ENCODE measurements at places on chromosomes 5 and 9.

DNA sequence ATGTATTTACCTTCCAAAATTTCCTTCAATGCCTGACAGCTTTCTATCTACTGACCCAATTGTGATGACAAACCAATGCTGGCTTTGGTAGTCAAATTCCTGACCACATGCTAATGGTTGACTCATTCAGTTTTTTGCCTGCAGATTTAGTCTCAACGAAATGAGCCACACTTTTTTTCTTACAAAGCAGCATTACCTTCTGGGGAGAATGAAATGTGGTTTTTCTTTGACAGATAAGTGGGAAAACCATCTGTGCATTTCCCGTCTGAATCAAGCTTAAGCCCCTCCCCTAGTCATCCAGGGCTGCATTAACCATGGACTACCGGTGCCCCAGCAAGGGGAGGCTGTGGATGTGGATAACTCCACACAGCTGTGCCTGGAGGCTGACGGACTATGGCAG is 99.6 kb upstream of the TAF11L2 start:
- H3K27ac ChIP-seq, result no peak overlapping the region
- DNase-seq, result no peak
- H3K27me3 ChIP-seq, result no peaks in the 10 kb centered on the region
- H3K4me3 ChIP-seq, result no peak overlapping the region

GRCh38 chr5:998246-999031 is 10.2 kb upstream of the NKD2 start:
- peaks cover 9% of the 10 kb centered on the region for H3K4me1 ChIP-seq
- DNase-seq, result no peak
- no peaks in the 10 kb centered on the region for H3K36me3 ChIP-seq
- H3K27me3 ChIP-seq, result no peaks in the 10 kb centered on the region
- no peak overlapping the region for H3K4me3 ChIP-seq

DNA sequence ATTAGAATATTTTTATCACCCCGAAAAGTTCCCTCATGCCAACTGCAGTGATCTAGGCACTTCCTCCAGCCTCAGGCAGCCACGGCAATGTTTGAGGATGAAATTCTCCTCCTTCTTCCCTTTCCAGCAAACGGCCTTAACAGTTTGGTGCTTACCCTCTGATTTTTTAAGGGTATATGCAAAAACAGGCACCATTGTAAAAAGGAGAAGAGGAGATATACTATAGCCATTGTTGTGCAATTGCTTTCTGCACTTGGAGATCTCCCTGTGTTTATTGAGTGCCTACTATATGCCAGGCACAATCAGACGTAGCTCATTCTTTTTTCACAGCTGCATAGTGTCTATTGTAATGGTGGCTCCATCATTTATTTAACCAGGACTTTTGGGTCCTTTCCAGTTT is 29.4 kb downstream of the GSN start:
- H3K4me1 ChIP-seq, result peaks cover 77% of the 10 kb centered on the region
- peak overlapping the region; percentile 98 for H3K27ac ChIP-seq
- no peak overlapping the region for H3K4me3 ChIP-seq

DNA sequence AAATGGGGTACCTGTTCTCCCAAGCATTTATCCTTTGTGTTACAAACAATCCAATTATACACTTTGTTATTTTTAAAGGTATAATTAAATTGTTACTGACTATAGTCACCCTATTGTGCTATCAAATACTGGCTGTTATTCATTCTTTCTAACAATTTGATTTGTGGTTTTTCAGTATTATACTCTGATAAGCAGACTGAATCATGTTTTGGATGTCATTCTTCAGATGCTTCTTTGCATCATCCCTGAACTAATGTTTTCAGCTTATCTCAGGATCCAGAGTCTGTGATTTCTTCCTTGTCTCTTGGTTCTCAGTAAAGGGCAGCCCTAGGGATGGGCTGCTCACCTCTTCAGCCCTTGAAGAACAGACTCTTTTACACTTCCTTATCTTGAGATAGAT is 177.8 kb upstream of the SGCD start:
- no peaks in the 10 kb centered on the region for H3K36me3 ChIP-seq
- no peak overlapping the region for H3K4me3 ChIP-seq
- no peak for DNase-seq
- peaks cover 9% of the 10 kb centered on the region for H3K4me1 ChIP-seq
- H3K27me3 ChIP-seq, result no peaks in the 10 kb centered on the region
- H3K27ac ChIP-seq, result no peak overlapping the region

DNA sequence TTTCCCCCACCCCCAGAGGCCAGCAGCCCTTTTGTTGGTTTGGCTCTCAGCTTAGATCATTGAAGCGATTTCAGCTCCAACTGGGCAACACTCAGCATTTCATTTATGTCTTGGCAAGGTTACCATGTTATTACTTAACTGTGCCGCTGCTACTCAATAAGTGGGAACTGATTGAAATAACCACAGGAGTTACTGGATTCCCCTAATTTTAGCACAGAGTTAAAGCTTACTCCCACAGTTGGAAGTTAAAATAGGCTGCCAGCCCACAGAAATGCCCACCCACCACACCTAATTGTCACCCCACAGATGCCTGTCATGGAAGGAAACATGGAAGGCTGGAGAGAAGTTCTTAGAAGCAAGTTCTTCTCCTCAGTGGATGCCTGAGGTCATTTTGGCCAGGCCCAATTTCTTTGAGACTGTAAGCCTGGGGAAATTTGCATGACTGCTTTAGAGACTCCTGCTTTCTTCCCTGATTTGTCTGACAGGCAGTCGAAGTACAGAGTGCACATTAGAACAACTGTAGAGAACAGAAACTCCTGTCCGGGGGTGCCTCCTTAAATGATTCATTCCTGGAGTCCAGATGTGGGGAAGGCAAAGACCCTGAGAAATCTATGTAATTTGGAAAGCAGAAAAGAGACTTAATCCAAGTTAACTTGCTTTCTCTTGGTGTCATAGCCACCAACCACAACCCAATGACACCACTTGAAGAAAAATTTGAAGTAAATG is 370.0 kb downstream of the ZSWIM6 start:
- no peaks in the 10 kb centered on the region for H3K27me3 ChIP-seq
- no peak overlapping the region for H3K27ac ChIP-seq
- peaks cover 9% of the 10 kb centered on the region for H3K4me1 ChIP-seq
- no peaks in the 10 kb centered on the region for H3K36me3 ChIP-seq
- H3K4me3 ChIP-seq, result no peak overlapping the region
- DNase-seq, result peak; percentile 14

DNA sequence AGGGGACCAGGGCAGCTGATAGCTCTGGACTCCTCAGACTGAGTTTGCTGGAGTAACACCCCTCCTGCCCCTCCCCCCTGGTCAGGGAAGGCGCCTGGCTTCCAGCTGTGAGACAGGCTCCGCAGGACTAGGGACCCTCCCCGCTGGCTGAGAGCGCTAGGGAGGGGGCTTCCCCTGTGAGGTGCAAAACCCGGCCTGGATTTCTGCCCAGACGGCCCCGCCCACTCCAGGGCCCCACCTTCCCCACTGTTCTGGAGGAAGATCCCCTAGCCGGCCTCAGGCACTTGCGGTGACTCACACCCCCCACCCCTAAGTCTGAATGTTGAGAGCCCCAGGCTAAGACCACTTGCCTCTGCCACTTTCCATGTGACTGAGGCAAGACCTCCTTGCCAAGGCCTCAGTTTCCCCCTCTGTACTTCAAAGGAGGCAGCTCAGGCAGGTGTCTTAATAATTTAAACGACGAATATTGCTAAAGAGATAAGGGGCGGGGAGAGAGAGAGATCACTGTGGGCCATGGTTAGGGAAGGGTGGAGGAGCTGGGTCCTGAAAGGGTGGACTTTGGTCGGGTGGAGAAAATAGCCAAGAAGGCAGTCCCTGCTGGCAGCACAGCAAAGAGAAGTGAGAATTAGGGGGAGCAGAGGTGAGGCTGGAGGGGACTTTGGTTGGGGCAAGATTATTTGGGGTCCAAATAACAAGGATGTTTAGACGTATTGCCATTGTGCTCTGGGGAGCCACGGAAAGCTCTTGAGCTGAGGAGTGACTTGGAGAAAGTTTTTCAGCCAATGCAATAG is 1.0 kb upstream of the DAB2IP start:
- H3K4me3 ChIP-seq, result no peak overlapping the region
- H3K27ac ChIP-seq, result peak overlapping the region; percentile 39
- DNase-seq, result peak; percentile 93
- no peaks in the 10 kb centered on the region for H3K36me3 ChIP-seq
- H3K27me3 ChIP-seq, result no peaks in the 10 kb centered on the region

DNA sequence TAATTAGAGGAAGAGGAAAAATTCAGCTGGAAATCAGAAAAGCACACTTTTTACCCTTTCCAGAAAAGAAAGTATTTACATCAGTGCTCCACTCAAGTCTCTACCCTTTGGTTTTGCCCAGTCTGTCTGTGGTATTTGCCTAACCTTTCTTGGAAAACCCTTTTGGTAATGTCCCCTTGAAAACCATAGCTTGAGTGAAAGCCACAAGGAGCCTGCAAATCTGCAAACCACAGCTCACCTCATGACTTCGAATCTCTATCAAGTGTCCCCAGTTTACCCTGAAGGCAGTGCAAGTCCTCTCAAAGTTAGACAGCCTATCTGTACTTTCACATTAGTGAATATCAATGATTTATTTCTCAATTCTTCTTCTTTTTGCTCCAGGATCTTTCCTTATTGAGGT is 162.1 kb upstream of the TSLP start:
- H3K4me3 ChIP-seq, result no peak overlapping the region
- no peak overlapping the region for H3K27ac ChIP-seq
- no peak for DNase-seq
- no peaks in the 10 kb centered on the region for H3K27me3 ChIP-seq
- H3K4me1 ChIP-seq, result no peaks in the 10 kb centered on the region
- H3K36me3 ChIP-seq, result no peaks in the 10 kb centered on the region

GRCh38 chr5:19903611-19904010 is 84.4 kb downstream of the CDH18 start:
- no peaks in the 10 kb centered on the region for H3K27me3 ChIP-seq
- no peaks in the 10 kb centered on the region for H3K4me1 ChIP-seq
- no peak overlapping the region for H3K27ac ChIP-seq
- H3K4me3 ChIP-seq, result no peak overlapping the region

DNA sequence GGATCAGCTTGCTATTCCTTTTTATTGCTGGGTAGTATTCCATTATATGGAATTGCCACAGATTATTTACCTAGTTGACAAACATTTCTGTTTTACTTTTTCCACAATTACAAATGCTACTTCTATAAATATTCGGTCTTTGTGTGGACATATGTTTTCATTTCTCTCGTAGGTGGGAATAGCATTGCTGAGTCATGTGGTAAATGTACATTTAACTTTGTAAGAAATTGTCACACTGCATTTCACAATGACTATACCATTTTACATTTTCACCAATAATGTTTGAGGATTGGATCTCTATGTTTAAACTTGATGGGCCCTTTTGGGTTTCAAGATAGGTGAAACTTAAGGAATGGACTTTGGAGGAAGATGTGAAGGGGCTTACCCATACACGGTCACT is 19.7 kb downstream of the RAI14 start:
- H3K4me3 ChIP-seq, result no peak overlapping the region
- peaks cover 2% of the 10 kb centered on the region for H3K4me1 ChIP-seq
- no peak for DNase-seq
- H3K27ac ChIP-seq, result no peak overlapping the region
- no peaks in the 10 kb centered on the region for H3K36me3 ChIP-seq
- H3K27me3 ChIP-seq, result no peaks in the 10 kb centered on the region

- DNase-seq, result peak; percentile 44
- no peak overlapping the region for H3K4me3 ChIP-seq
- no peaks in the 10 kb centered on the region for H3K27me3 ChIP-seq
- no peaks in the 10 kb centered on the region for H3K36me3 ChIP-seq
- no peak overlapping the region for H3K27ac ChIP-seq
Measured at GRCh38 chr9:95336281-95336680, 18.8 kb upstream of the FANCC start.

GRCh38 chr5:28483327-28484025 is 1445.1 kb upstream of the CDH9 start:
- no peak for DNase-seq
- no peaks in the 10 kb centered on the region for H3K36me3 ChIP-seq
- H3K27ac ChIP-seq, result no peak overlapping the region
- H3K4me1 ChIP-seq, result no peaks in the 10 kb centered on the region
- no peaks in the 10 kb centered on the region for H3K27me3 ChIP-seq

GRCh38 chr5:135323227-135323626 is 75.8 kb downstream of the MACROH2A1 start:
- no peaks in the 10 kb centered on the region for H3K36me3 ChIP-seq
- no peaks in the 10 kb centered on the region for H3K27me3 ChIP-seq
- no peak overlapping the region for H3K4me3 ChIP-seq
- DNase-seq, result no peak

DNA sequence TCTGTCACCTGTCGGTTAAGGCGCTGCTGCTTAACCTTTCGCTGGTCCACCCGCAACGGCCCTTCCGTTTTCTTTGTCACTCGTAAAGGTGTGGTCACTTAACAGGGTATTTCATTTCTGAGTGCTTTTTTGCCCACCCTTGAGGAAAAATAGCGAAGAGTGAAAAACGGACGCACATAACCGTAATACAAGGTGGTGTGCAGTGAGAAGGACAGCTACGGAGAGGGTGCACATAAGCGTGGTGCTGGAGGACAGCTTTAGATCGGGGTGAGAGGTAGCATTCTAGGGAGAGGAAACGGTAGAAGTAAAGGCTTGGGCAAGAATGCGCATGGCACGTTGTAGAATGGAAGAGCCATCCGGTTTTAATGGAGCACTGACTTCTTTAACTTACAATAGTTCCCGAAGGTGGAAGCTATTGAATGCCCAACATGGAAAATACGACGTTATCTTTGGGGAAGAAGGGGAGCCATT is 761 bp downstream of the CCT5 start:
- H3K36me3 ChIP-seq, result peaks cover 12% of the 10 kb centered on the region
- no peaks in the 10 kb centered on the region for H3K27me3 ChIP-seq
- peaks cover 26% of the 10 kb centered on the region for H3K4me1 ChIP-seq
- peak overlapping the region; percentile 75 for H3K4me3 ChIP-seq
- no peak overlapping the region for H3K27ac ChIP-seq

GRCh38 chr9:121954477-121955140 is 138.5 kb downstream of the TTLL11 start:
- H3K27me3 ChIP-seq, result no peaks in the 10 kb centered on the region
- H3K36me3 ChIP-seq, result no peaks in the 10 kb centered on the region
- H3K4me1 ChIP-seq, result peaks cover 48% of the 10 kb centered on the region
- DNase-seq, result peak; percentile 49

GRCh38 chr9:133224762-133225161 is 15.7 kb upstream of the OBP2B start:
- H3K4me1 ChIP-seq, result no peaks in the 10 kb centered on the region
- H3K36me3 ChIP-seq, result no peaks in the 10 kb centered on the region
- H3K27ac ChIP-seq, result no peak overlapping the region
- no peak overlapping the region for H3K4me3 ChIP-seq
- no peak for DNase-seq

GRCh38 chr5:35131723-35132122 is 84.0 kb upstream of the AGXT2 start:
- H3K27ac ChIP-seq, result no peak overlapping the region
- H3K4me1 ChIP-seq, result no peaks in the 10 kb centered on the region
- DNase-seq, result no peak
- H3K4me3 ChIP-seq, result no peak overlapping the region
- no peaks in the 10 kb centered on the region for H3K27me3 ChIP-seq

- DNase-seq, result no peak
- no peaks in the 10 kb centered on the region for H3K27me3 ChIP-seq
- H3K4me3 ChIP-seq, result no peak overlapping the region
- H3K27ac ChIP-seq, result no peak overlapping the region
- no peaks in the 10 kb centered on the region for H3K36me3 ChIP-seq
- H3K4me1 ChIP-seq, result no peaks in the 10 kb centered on the region
Measured at GRCh38 chr5:102749416-102750030, 5.6 kb upstream of the PAM start.
